Brain pericyte (primary cell): ENCODE measurements at places on chromosomes 16 and 17.

DNA sequence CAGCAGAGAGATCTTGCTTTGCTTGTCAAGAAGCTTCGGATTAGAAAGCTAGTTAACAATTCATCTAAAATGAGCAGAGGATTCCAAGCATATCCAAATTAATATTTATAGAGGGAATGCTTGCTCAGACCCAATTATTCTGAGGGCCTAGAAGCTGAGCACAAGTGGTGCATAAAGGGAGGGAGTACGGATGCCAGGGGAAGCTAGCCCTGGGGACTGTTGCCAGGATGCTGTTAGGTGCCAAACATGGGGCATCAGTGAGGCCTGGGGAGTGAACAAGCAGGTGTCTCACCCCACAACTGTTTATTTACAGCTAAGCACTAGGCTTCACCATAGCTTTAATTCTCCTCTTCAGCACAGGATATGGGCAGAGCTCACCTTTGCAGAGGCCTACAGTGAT, 684.1 kb upstream of the C16orf82 start:
- DNase-seq: no peak

GRCh38 chr17:35870906-35871819, 2.5 kb upstream of the HEATR9 start:
- DNase-seq: no peak

DNA sequence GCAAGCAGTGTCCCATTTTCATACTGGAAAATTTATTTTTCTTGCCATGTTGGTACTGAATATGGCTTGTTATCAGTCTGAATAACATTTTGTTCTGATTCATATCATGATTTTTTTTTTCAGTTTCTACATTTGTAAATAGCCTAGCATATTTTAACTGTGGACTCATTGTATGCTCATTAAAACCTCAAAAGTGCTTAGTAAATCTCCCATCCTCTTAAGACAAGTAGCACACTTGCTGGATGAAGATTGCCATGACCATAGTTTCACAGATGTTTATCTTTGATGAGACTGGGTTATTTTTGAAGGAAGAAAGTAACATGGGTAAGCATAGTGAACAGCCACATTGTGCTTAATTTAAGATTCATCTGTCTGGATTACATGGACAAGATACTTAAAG, 878 bp downstream of the KRT10 start:
- DNase-seq: no peak

DNA sequence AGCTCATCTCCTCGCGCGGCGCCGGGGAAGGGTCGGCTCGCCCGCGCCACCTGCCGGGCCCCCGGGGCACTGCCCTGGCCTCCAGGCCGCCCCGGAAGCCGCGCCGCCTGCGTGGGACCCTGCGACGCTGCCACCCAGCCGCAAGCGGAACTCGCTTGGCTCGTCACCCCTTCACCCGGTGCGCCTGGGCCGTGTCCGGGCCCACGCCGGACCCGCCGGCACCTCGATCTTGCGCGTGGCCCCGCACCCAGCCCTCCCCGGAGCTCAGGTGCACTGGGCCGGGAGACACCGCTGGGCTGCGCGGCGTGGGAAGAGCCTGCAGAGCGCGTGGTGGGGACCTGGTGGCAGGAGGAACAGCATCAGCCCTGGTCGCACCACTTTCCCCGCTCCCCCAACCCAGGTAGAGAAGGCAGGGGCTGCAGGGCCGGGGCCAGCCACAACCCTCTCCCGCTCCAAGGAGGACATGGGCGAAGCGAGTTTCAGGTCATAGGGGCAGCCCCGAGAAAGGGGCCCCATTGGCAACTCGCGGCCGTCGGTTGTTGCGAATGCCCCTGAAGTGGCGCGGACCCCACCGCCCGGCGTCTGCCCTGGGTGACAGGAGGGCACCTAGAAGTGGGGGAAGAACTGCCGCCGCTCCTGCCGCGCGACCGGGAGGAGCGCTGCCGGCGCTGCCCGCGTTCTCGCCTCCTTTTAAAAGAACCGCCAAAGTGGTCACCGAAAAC, 363 bp upstream of the MIF4GD start:
- DNase-seq: no peak

DNA sequence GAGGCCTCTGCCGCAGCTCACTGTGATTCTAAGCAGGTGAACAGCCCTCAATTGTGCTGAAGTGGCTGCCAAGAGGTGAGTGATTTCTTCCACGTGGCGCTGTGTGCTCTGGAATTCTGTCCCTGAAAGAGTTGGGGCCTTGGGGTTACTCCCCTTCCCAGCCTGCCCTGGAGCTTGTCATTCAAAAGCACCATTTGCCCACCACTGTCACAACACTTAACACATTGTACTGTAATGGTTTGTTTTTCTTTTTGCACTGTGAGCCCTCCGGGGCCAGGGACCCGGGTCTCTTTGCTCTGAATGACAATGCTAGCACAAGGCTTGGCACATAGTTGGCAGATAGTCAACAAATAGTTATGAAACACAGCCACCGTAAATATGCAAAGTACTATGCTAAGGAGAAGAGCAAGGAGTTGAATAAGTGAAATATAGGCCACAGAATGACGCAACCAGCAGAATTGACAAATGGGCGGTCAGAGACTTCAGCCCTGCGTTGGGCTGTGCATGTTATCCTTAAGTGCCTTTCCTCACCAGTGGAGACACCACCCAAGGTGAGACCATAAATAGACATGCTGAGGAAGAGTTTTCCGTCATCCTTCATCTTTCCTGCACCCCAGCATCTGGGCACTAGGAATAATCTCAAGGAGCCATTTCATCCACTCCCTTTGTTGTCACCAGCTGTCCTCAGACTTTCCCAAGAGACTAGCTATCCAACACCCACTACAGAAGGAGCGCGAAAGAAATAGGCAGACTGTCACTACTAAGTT, 112.0 kb upstream of the DNAH9 start:
- no peak for DNase-seq

DNA sequence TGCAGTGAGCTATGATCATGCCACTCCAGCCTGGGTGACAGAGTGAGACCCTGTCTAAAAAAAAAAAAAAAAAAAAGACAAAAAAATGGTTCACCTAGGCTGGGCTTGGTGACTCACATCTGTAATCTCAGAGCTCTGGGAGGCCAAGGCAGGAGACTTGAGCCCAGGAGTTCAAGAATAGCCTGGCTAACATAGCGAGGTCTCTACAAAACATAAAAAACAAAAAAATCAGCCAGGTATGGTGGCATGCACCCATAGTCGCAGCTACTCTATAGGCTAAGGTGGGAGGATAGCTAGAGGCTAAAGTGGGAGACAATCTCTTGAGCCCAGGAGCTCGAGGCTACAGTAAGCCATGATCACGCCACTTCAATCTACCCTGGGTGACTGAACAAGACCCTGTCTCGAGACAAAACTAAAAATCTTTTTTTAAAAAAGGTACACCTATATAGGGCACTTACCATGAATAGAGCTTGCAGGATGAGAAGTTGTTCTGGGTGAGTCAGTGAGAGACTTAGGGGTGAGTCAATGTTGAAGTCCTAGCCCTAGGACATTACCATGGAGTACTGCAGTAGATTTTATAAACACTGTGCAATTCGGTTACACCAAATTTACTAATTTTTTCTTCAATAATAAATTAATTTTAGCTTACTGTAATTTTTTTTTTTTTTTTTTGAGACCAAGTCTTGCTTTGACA, 19.0 kb downstream of the USP32 start:
- DNase-seq: no peak
